CD4-positive, alpha-beta T cell treated with Interferon gamma for 1 hour (primary cell): ENCODE measurements at places on chromosomes 4 and X.

- DNase-seq, result no peak
These were observed 20.7 kb downstream of the PSAPL1 start for GRCh38 chr4:7414046-7414445.

GRCh38 chr4:8775121-8775520, 96.5 kb downstream of the HMX1 start:
- DNase-seq, result no peak

GRCh38 chr4:146214238-146214637, at the start of gene REELD1:
TSS of gene REELD1 (plus strand) at chr4:146214538. CDS start at chr4:146216953, 2,415 bp downstream.
- DNase-seq, result no peak

DNA sequence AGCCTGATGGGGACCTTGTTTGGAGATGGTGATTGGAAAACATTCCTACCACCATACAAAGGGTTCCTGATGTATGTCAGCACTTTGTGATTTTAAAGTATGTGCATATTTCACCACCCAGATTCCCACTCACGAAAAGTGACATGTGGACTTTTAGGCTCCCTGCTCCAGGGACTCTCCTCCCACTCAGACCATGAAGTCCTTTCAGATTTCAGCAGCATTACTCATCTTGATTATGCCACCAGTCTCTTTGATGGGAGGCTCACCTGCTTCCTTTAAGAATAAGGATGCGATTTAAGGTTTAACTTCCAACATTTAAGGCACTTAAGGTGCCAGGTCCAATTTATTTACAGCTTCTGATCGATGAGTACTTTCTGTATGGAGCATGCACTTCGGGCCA, 204.4 kb downstream of the PPARGC1A start:
- no peak for DNase-seq

- peak; percentile 79 for DNase-seq
These were observed 8.8 kb downstream of the GPRASP1 start for GRCh38 chrX:102659790-102660757.

DNA sequence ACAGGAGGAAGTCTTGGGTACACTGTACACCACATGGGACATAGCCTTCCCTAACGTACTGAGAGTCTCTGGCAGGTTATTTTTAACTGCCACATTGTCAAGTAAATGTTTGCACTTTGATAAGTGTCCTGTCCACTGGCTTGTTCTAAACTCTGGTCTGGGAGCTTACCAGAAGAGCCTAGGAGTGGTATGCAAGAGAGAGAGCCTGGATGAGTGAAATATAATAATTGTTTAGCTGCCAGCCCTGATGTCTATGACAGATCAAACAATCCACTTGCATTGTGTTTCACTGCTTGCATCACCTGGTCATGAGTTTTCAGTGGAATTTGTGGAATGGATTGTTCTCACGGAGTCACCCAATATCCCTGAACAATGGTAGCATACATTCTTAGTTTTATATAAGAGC, 91.6 kb downstream of the SHROOM3 start:
- DNase-seq, result no peak

DNA sequence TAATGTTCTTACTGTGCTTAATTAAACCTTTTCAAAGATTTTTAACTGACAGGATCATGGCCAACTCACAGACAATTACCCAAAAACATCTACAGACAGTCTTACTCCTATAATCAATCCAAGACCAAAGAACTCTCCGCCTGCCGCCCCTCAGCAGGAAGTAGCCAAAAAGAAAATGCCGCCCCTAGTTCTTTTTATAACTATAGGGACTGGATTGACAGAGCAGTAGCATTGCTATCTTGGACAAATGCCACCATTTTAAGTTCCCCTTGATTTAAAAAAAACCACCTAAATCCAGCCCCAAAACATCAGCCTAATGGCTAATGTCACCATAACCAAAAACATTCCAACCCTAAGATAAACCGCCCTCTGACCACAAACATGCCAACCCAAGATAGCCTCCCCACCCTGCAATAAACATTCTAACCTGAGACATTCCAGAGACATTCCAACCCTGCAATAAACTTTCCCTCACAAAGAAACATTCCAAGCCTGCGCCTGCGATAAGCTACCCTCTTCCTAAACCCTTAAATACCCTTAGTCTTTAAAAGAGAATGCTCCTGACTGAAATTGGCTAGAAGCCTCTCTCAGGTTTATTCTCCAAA, 77.0 kb downstream of the COQ2 start:
- no peak for DNase-seq

- no peak for DNase-seq
These were observed 7.1 kb downstream of the SLC25A31 start for GRCh38 chr4:127737295-127737694.

DNA sequence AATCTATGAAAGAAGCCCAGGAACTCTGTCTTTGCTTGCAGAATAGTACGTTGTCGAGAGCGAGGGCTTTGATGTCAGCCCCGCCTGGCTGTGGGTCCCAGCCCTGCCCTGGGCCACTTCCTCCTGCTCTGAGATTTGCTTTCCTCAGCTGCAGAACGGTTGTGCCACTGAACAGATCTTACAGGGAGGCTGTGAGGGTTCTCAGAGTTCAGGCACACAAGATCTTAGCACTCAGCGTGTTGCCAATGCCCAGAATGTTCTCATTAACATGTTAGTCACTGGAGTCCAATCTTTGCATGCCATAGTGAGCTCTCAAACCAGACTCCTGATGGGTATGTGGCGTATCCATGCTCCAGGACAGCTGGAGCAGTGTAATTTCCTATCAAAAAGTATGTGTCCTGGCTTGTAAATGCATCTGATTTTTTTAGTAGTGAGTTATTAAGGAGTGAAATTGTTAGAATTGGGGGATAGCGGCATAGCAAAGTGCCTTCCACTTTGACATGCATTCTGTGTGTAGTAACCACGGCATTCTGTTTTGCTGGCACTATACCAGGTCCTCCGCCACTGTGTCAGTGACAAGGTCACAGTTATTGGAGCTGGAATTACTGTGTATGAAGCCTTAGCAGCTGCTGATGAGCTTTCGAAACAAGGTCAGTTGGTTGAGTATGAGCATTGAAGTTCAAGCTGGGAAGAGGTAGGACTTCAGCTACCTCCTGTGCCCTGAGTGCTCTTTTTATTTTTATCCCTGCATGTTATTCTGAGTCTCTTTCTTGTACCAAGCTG, 31.6 kb downstream of the TKTL1 start:
- DNase-seq, result peak; percentile 36

GRCh38 chr4:145277011-145277410, 96.6 kb upstream of the OTUD4 start:
- DNase-seq, result no peak

DNA sequence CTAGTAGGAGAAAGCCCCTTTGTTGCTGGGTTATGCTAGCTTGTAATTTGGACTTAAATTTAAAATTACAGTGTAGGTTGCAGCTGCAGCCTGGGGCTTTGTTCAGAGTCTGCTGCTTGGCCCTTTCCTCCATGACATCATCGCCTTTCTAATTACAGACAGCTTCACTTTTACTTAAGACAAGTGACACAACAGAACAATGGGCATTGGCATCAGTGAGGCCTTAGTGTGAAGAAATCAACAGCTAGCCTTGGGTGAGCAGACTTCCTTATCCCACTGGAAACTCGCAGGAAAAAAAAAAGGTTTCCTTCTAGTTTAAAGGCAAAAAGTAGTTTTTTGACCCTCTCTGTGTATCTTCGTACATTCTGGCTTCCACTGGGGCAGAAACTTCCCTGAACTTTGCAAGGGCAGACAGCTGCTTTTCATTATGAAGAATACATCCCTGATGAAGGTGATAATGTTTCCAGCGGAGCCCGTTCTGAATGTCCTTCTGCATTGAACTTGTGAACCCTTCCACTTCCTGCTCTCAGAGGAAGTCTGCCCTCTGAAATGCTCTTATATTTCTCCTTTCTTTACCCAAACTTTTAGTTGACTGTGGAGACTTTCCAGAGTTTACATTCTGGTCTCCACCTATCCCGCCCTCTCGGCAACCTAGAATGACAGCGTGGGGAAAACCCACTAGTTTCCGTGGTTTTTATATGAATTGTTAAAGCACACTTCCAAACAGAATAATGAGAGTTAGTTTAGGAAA, 123.2 kb upstream of the FAM9C start:
- no peak for DNase-seq

- peak; percentile 43 for DNase-seq
These were observed 31.6 kb upstream of the C1QTNF7 start for GRCh38 chr4:15396157-15396800.

GRCh38 chrX:29671421-29671820, 543.9 kb upstream of the MAGEB2 start:
- no peak for DNase-seq

GRCh38 chrX:129769467-129770154, 10.1 kb upstream of the SASH3 start:
- DNase-seq, result peak; percentile 85

DNA sequence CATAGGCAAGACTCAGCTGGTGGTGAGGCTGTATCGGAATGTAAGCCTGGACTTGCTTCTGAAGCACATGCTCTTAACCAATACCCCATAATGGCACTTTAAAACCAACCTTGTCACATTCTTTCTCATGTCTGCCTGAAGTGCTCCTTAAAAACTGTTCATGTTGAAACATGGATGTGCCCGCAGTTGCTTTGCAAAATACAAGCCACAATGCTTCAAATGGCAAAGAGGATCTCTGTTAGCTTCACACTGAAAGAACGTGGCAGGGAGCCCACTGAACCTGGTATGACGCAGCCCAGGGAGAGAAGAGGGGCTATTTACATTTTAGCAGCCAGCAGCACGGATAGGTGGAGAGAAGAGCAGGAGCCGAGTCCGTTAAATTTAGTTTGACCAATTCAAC, 29.3 kb downstream of the SOD3 start:
- no peak for DNase-seq

GRCh38 chr4:8296491-8296890, 26.9 kb downstream of the HTRA3 start:
- no peak for DNase-seq

DNA sequence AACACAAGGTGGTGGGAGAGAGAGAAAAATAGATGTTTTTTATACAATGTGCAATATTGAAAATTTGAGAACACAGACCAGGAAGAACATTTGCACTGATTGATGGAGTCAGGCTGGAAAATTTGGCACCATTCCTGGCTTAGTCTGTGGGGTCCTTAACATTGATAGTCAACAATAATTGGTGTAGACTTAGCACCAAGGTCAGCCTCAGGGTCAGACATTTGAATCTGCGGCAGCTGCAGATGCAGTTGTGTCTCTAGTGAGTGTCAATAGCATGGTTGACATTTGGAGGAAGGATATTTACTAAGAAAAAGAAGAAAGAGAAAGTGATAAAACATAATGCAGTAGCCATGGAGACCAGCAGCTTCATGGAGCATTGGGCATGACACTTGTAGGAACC, 31.5 kb upstream of the GLRA3 start:
- no peak for DNase-seq

DNA sequence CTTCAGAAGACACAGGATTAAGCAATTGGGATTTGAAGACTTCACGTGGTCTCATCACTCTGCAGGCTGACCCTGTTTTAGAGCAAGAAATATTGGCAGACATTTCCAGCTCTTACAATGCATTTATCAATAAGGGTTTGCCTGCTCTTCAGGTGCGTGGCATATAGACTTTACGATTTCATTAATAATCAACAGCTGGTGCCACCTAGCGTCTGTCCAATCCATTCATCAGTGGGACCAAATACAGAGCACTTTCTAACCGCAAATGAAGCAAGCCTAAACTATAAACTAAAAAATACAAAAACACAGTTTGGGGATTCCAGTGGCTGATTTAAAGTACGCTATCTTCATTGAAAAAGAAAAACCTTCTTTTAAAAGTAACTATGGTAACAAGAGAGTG, 125.4 kb upstream of the DMD start:
- DNase-seq, result no peak

DNA sequence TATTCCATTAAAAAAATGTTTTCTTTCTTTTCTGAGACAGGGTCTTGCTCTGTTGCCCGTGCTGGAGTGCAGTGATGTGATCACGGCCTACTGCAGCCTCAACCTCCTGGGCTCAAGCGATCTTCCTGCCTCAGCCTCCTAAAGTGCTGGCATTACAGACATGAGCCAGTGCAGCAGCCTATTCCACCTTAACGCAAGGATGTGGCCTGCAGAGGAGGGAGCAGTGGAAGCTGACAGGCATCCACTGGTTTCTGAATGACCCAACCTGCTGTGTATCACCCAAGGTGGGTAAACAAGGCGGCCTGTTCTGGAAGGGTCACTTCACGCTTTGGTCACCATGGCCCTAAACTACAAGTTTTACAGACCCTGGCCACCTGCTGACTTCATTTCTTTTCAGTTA, 60.8 kb downstream of the ACOX3 start:
- no peak for DNase-seq

DNA sequence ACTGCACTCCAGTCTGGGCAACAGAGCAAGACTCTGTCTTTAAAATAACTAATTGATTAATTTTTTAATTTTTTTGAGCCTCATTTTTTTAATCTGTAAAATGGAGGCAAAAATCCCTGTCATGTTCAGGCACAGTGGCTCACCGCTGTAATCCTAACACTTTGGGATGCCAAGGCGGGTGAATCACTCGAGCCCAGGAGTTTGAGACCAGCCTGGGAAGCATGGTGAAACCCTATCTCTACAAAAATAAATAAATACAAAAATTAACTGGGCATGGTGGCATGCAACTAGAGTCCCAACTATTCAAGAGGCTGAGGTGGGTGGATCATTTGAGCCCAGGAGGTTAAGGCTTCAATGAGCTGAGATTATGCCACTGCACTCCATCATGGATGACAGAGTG, 15.4 kb downstream of the AMTN start:
- DNase-seq, result no peak

- DNase-seq, result no peak
These were observed 1.2 kb downstream of the RBBP7 start for GRCh38 chrX:16868920-16869319.

DNA sequence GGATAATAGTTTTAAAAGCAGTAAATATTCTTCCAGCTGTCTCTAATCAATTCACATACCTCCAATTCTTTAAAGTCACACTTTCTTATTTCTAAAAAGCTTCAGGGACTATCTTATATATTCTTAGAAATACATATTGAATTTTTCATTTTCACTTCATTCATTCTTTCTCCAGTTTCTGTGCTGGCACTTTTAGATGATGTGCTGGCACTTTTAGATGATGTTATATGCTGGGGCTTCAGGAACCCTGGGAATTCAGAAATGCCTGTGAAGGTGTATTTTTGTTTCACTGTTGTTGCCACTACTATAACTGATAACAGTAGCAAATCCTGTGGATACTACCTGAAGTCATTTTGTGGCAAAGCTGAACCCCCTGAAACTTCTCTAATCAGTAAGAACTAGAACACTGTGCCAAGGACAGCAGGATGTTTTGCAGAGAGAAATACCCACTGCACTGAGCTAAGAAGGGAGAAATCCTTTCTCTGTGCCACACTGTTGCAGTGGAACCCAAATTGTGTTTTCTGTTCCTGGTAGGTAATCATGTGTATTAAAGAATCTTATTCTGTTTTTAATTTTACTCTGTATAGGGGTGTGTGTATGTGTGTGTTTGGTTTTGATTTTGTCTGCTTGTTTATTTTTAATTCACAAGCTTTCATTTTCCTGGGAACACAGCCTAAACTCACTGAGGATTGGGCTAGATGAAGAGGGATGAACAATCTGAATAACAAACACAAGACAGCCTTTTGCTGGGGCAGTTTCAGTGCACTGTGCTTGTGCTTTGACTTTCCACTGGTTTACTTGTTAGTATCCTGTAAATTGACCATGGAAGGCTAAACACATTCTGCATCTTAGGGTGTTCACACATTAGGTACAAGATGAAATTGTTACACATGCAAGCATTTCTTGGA, 898.3 kb downstream of the CCSER1 start:
- DNase-seq, result no peak

GRCh38 chr4:184368731-184369130, 105.6 kb downstream of the IRF2 start:
- no peak for DNase-seq
